Stimulated activated CD4-positive, alpha-beta T cell treated with anti-CD3 and anti-CD28 coated beads, Interleukin-12 subunit alpha, Interleukin-12 subunit beta, amount 100 ng/mL, for 24 hours (primary cell): ENCODE measurements at places on chromosomes 4 and X.

- no peak for DNase-seq
Measured at GRCh38 chr4:112170451-112170993, 25.3 kb downstream of the FAM241A start.

DNA sequence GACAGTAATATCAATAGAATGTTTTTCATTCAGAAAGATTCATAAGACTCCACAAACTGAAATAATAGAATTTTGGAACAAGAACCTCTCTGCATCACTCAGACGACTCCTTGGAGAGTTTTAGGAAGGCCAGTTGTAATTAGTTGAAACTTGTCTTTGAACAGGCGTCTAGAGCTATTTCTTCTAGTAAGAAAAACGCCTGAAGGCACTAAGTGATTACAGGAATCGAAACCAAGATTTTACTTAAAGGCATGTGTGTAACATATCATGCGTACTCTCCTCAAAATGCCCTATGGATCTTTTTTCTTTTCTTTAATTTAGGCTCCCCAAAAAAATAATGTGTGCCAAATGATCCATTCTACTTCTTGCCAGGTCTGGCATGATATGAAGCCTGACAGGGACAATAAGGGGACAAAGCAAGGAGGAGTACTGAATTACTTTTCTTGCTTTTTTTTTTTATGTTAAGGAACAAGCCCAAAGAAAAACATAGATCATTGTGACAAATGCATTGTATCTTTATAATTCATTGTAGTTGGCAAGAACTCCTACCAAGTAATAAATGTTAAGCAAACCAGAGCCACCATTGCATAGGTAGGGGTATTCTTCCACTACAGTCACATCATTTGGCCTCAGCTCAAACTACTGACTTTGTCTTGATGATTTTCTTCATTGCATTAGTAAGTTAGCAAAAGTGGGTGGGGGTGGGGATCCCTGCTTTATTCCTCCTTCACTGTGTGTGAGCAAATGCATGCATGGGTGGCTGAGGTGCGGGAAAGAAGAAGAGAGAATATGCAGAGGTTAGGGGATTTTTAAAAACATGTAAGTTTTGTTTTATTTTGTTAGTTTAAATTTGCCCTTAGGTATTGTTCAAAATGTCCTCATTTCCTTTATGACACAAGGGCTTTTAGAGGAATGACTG is 79.9 kb upstream of the ATOH1 start:
- no peak for DNase-seq

DNA sequence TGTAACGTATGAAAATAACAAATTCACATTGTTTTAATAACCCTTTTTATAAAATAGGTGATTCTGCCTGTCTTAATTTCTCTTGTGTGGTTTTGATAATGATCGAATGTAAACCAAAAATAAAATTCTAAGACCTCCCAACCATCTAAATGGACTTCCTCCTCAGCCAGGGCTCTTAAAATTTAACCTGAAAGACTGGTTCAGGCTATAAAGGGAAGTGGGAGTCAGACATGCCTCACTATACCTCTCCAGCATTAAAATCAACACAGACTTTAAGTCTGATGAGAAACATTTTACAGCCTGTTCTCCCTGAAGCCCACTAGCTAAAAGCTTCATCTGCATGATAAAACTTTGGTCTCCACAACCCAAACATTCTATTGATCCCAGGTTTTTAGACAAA is 97.6 kb upstream of the STIM2 start:
- DNase-seq = no peak

DNA sequence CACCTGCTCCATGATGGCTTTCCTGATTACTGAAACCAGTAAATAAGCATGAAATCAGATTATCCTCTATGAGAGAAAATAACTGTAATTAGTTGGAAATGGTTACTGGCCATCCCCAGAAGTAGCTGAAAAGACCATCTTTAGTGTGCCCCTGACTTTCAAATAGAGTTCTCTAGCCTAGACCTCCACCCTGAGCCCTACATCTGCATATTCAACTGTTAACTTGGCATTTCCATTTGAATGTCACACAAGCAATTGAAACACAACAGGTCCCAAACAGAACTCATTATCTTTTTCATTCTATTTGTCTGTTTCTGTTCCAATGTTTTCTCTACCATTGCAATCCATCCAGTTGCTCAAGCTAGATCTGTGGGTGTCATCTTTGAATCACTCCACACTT is 952.3 kb downstream of the RPA4 start:
- DNase-seq = no peak

GRCh38 chrX:74779175-74779574 is 146.1 kb downstream of the NEXMIF start:
- DNase-seq = no peak

- no peak for DNase-seq
Measured at GRCh38 chr4:14636563-14636962, 365.7 kb upstream of the CPEB2 start.

GRCh38 chr4:43047058-43047457 is 154.5 kb downstream of the GRXCR1 start:
- no peak for DNase-seq

DNA sequence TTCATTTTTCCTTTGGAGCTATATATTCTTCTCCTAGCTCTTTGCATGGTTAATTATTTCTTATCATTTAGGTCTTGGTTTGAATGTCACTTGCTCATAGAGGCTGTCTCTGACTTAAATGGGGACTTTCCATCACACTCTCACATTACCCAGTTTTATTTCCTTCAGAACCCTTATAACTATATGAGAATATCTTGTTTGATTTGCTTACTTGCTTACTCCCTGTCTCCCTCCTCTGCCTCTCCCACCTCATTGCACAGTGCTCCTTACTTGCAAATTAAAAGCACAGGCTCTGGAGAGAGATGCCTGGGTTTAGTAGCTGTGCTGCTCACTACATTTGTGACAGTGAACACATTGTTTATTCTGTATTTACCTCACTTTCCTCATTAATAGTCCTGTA is 174.6 kb downstream of the SOWAHB start:
- no peak for DNase-seq

DNA sequence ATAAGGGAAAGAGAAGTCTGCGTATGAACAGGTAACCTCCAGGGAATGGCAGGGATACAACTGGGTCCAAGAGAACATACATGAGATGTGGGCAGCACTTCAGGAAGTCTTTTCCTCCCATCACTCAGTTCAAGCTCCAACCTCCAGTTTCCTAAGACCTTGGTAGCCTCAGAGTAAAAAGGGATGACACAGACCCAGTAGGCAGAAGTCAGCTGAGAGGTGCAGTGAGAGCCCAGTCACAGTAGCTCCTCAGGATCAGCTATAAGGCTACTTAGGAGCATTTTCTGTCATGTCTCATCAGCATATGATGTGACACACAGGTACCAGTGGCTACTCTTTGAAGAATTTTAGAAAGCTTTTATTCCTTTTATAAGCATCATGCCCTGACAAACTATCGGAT is 12.5 kb upstream of the STS start:
- DNase-seq = no peak

DNA sequence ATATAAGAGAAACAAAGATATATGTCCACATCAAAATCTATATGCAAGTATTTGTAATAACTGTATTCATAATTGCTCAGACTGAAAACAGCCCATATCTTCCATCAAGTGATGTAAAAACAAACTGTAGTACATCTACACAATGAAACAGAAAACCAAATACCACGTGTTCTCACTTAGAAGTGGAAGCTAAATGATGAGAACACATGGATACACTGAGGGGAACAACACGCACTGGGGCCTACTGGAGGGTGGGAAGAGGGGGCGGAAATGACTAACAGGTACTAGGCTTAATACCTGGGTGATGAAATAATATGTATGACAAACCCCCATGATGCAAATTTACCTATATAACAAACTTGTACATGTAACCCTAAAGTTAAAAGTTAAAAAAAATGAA is 42.7 kb downstream of the UBA6 start:
- no peak for DNase-seq

GRCh38 chr4:141858437-141858836 is 222.1 kb downstream of the IL15 start:
- DNase-seq = no peak

DNA sequence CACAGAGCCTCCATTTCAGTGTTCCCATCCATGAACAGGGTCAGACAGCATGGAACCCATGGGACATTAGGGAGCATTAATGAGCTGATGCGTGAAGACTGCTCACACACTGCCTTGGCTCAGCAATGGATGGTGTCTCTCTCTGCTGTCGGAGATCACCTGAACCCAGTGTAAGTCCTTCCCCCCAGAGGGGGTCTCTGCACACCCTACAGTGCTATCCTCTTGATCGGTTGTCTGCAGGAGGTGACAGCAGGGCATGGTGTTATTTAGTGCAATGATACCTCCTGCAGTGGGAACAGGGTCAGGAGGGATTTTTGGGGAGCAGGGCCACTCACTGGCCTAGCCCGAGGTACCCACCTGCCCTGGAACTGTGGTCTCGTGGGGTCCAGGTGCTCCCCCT is 25.6 kb downstream of the APELA start:
- DNase-seq = no peak

DNA sequence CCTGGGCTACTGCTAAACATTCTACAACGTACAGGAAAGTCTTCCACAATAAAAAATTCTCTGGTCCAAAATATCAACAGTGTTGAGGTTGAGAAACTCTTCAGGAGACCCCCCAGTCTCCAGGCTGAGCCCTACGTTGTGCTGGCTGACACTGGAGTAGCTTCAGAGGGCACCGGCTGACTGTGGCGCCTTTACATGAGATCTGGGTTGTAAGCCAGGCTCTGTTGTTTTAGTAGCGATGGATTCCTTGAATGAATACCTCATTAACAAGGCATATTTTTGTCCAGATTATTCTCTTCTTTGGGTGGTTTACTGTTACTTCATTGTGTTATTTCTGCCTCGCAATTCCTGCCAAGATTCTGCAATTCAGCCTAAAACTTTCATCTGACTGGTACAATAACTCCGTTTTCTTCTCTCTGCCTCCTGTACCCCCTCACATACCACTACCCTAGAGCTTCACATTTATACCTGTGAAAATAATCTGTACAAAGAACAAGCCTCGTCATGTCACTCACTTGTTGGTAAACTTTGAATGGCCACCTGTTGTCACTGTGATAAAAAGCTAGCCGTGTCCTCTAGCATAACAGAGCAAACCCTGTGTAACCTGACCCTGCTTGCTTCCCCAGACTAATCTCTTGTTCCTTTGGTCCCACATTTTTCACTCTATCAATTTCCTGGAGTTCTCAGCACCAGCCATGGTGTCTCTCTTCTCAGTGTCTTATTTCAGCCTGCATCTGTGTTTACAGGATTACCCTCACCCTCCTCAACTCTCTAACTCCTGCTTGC is 1476.1 kb upstream of the TENM3 start:
- DNase-seq = no peak

GRCh38 chr4:125359363-125359762 is 44.6 kb downstream of the FAT4 start:
- DNase-seq = no peak

GRCh38 chrX:153302796-153303195 is 18.8 kb downstream of the PNMA6F start:
- no peak for DNase-seq

- no peak for DNase-seq
Measured at GRCh38 chr4:48518143-48518542, 28.1 kb downstream of the ZAR1 start.

DNA sequence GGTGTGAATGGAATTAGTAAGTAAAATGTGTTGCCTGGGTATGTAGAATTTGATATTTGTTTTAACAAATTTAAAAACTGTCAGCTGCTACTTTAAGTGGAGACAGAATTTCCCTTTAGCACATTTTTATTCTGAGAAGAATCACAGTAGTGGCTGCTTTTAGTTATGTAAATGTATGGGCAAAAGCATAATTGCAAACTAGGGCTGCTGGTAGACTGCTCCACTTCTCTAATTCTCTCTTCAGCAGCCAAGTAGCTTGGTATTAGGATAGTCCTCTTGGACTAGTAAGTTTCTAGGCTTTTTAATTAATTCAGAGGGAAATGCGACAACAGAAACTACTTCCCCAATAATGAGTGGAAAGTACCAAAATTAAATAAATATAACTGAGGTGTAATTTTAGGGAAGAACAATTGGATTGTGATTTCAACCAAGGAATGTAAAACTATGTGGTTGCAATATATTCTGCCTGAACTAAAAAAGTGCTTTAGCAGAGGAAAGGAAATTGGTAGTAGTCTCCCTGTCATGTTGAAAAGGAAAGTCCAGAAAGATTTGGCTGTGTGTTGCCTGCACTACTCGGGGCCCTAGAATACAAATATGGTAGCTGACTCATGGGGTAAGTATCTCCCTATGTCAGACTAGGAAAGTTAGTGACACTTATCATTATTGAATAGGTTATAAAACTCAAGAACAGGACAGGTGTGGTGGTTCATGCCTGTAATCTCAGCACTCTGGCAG is 9.2 kb upstream of the EIF4E start:
- DNase-seq = no peak

DNA sequence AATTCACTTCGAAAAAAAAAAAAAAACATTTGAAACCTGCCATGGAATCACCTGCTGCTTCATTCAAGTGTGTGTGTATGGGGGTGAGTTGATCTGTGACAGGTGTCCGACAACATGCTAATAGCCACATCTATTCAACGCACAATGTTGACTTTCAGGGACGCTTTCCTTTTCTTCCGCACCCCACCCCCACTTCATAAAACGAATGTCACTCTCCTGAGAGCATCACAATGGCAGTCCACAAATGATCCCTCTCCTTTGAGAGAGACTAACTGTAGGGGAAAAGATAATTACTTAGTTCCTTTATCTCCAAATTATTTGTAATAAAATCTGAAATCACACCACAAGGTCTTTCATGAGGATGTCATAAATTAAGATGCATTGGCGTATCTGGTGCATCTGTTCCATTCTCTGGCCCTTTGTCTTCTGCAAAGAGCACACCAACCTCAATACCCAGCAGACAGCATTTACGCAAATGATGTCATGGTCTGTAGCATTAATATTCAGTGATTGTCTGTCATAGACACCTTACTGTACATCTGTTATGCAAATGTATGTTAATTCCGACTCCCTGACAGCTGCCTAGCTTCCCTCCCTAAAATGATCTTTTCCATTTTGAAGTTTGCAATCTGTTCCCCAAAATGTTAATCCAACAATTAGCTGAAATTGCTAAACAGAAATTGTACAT is 640.0 kb upstream of the BOD1L1 start:
- DNase-seq = no peak

DNA sequence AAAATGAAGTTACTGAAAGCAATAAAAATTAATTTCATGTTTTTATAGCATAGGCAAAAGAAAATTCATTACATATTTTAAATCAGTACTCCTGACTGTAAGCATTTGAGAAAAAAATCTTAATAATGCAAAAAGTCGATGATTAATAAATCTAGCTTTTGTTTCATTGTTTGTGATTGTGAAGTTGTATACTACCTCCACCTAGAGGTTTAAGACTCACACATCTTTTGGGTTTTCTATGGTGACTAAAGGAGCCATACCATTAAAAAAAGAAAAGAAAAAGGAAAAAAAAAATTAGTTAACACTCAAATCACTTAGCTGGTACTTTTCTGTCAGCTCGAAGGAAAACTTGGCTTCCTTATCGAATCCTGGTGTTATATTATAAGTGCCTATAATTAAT is 2.0 kb downstream of the GABRA2 start:
- no peak for DNase-seq

DNA sequence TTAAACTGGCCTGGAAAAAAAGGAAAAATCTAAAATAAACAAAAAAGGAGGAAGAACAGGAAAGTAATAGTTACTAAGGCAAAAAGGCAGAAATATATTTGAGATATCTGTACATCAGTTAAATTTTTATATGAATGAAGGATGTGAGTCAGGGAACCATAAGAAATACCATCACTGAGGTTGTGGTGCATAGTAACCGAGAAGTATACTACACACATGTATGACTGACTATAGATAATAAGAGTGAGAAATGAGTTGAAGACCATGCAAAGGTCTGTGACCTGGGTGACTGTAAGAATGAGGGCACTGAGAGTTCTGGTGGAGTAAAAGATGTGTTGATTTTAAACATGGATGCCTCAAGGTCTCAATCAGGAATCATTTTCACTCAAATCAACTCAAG is 220.6 kb upstream of the FAM241A start:
- DNase-seq = no peak
